ENCODE measurements at places on chromosomes 2 and 18. TPM values are rescaled to one million over a fixed set of nuclear protein-coding genes. Genes with fewer than 3 reads are reported as not detected.

Gene PID1
- 15.4 TPM for total RNA-seq

Gene C18orf54
- 9.5 TPM for total RNA-seq

Gene SPEG
- 136 TPM for total RNA-seq

Gene OSR1
- total RNA-seq = 20.1 TPM

Gene RBKS
- 0.62 TPM for total RNA-seq

Gene GLI2
- 6.9 TPM for total RNA-seq

Data from tongue (tissue), 3 donors.